Islet precursor cell (in vitro differentiated cells): ENCODE measurements at places on chromosomes 13 and 19.
A peak's percentile ranks its signal among the peaks of the same experiment; 100 is the strongest.

DNA sequence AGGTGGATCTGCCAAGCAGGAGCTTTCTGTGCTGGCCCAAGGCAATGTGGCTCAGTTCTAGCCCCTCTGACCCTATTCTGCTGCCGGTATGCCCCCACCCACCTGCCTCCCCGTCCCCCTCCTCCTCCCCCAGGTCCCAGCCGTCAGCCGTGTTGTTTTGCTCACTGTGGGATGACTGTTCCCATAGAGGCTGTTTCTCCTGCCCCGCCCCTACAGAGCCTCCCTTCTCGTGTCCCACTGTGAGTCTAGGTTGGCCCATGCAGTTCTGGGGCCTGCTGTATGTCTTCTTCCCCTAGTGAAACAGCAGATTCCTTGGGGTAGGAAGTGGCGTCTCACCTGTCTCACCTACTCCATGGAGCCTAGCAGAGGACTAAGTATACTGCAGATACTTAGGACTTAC is 48.8 kb downstream of the ATP11A start:
- peak; percentile 51 for DNase-seq

- DNase-seq = no peak
These were observed 39.7 kb upstream of the RNF113B start for GRCh38 chr13:98216711-98217285.

GRCh38 chr13:43363156-43363953 is 340.0 kb downstream of the DNAJC15 start:
- DNase-seq = no peak

- no peak for DNase-seq
These were observed 904.8 kb upstream of the PCDH20 start for GRCh38 chr13:62320129-62321108.

DNA sequence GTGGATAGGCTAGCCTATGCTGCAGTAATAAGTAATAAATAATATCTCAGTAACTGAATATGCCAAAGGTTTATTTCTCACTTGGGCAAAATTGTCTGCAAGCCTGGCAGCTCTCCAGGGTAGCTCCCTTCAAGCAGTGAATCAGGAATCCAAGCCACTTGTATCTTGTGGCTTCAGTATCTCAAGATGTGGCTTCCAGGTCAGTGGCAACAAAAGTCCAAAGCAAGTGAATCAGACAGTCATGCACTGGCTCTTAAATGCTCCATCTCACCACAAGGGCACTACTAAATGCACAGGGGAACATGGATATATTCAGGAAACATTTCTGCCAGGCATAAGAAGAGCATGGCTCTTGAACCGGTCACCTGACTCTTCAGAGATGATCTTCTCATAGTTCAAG is 126.3 kb downstream of the KCTD12 start:
- no peak for DNase-seq

DNA sequence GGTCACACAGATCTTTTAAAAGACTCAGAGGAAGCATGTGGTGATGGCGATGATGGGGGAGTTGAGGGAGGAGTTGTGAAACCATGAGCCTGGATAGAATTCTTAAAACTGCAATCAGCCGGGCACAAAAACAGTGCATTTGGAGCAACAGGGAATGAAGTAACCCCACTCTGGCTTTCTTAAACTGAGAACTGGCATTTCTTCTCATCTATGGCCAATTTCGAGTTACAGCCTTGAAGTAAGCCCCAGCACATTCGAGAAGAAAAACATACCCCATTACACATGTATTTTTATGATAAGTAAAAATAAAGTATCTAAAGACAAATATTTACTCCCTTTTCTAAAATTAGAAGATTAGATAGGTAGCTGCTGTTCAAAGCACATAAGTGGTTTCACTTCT is 70.1 kb downstream of the DCLK1 start:
- no peak for DNase-seq

- DNase-seq = no peak
These were observed 19.6 kb upstream of the ZFP14 start for GRCh38 chr19:36398571-36398970.

GRCh38 chr13:49053215-49053614 is 77.5 kb downstream of the FNDC3A start:
- no peak for DNase-seq

DNA sequence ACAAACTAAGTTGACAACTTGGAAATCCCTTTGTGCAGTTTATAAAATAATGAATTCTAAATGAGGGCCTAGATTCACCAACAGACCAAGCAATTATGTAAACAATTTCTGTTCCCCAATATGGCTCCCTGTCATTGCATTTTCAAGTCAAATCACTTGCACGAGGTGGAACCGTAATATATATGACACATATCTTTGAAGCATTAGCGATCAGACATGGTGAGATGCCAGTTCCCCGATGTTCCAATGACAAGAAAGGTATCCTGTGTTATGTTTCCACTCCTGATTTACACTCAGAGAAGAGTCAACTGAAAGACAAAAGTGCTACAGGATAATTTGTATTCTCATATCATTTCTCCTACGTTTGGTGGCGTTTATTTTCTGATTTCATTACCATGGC is 108.5 kb upstream of the TDRD3 start:
- no peak for DNase-seq

GRCh38 chr13:112145551-112146360 is 78.8 kb downstream of the SOX1 start:
- DNase-seq = peak; percentile 43

GRCh38 chr19:47272448-47273312 is 2.0 kb upstream of the INAFM1 start:
- no peak for DNase-seq

- no peak for DNase-seq
These were observed 179.6 kb upstream of the MIR17HG start for GRCh38 chr13:91167706-91168385.

GRCh38 chr19:11168568-11168967 is 13.0 kb upstream of the SPC24 start:
- DNase-seq = no peak
